WTC11 (cell line): ENCODE measurements at places on chromosomes 3 and 15. TPM values are rescaled to one million over a fixed set of nuclear protein-coding genes. Genes with fewer than 3 reads are reported as not detected.
A peak's percentile ranks its signal among the peaks of the same experiment; 100 is the strongest.

DNA sequence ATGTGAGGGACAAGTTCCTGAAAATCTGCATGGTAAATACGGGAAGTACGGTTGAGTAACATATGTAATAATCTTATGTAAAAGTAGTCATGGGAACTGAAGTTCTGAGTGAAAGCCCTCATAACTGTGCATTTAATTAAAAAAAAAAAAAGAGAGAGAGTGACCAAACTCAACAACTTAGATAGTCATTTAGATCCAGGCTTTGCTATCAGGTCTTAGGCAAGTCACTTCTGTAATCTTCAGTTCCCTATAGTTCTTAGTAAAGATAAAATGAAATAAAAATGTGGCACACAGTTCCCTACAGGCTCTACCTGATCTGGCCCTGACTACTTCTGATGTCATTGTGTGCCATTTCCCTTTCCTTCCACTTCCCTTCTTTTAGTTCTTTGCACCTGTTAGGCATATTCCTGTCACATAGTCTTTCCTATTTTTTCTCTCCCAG lies 15.0 kb downstream of the RNF111 start:
- 0 out of 2 replicates have a peak, but pooled peaks cover 4% of the 10 kb centered on the region for H3K36me3 ChIP-seq
- no peaks in the 10 kb centered on the region for H3K27me3 ChIP-seq
- H3K27ac ChIP-seq: peak overlapping the region; percentile 16
- DNase-seq: no peak
- no peak overlapping the region for H3K4me3 ChIP-seq

TMEM207 gene
- total RNA-seq: not detected in 3 replicates

DNA sequence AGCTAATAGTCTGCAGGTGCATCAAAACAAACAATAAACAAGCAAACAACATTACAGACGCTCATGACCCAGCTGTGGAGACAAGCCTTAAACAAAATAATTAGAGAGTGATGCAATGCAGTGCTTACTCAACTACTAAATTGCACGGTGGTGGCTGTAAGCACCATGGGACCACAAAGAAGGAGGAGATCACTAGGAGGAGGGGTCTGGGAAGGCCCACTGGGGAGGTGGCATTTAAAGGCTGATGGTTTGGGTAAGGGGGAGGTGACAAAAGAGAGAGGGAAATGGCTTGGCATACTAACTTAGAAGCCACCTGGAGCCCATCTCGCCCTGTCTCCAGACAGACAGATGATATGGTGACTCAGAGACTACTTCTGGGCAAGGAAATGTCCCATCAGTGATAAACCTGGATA lies 516.7 kb downstream of the FOXP1 start:
- DNase-seq: no peak
- peak overlapping the region; percentile 20; the same call in 1 of the 2 replicates for H3K27ac ChIP-seq
- no peaks in the 10 kb centered on the region for H3K36me3 ChIP-seq
- H3K4me3 ChIP-seq: peak overlapping the region; percentile 77
- peaks cover 57% of the 10 kb centered on the region for H3K4me1 ChIP-seq

GRCh38 chr3:63207066-63207590 lies 71.0 kb upstream of the SYNPR start:
- no peak overlapping the region for H3K4me3 ChIP-seq
- no peaks in the 10 kb centered on the region; the same call in 1 of the 2 replicates for H3K27me3 ChIP-seq
- peaks cover 17% of the 10 kb centered on the region for H3K4me1 ChIP-seq
- H3K27ac ChIP-seq: no peak overlapping the region

- H3K27ac ChIP-seq: no peak overlapping the region
- no peaks in the 10 kb centered on the region for H3K27me3 ChIP-seq
- no peaks in the 10 kb centered on the region for H3K36me3 ChIP-seq
- peaks cover 20% of the 10 kb centered on the region for H3K4me1 ChIP-seq
- H3K4me3 ChIP-seq: no peak overlapping the region
These were observed 30.2 kb upstream of the PYGO1 start for GRCh38 chr15:55618387-55618786.

GRCh38 chr15:69035205-69035917 lies 20.9 kb downstream of the NOX5 start:
- H3K27ac ChIP-seq: no peak overlapping the region
- no peaks in the 10 kb centered on the region for H3K36me3 ChIP-seq
- peaks cover 26% of the 10 kb centered on the region for H3K27me3 ChIP-seq
- peaks cover 3% of the 10 kb centered on the region; the same call in 1 of the 2 replicates for H3K4me1 ChIP-seq
- H3K4me3 ChIP-seq: no peak overlapping the region

DNA sequence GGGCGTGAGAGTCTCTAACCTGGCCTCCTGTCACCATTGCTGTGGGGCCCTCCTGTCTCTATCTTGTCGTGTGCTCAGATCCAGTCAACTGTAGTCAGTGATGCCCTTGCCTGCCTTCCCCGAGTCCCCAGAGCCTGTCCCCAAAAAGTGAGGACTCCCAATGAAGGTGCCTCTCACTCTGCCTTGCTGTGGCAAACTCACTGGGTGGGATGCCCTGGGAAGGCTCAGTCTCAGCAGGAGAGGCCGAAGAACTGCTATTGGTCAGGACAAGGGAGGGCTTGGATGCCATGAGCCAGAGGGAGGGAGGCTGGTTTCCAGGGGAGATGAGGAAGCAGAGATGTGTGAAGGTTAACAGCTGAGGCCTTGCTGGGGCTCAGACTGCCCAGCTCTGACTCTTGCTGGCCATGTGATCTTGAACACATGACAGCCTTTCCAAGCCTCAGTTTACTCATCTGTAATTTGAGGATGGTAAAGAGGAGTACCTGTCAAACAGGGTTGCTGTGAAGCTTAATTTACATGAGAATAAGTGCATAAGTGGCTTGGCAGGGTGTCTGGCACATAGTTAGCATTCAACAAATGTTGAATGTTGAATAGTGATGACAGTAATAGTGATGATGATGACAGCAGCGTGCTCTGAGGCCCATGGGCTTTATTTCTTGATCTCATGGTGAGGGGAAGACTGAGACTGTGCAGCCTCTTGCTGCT lies 8.2 kb downstream of the KY start:
- no peak for DNase-seq
- no peak overlapping the region for H3K4me3 ChIP-seq
- H3K27me3 ChIP-seq: peaks cover 48% of the 10 kb centered on the region
- H3K4me1 ChIP-seq: peaks cover 25% of the 10 kb centered on the region
- H3K27ac ChIP-seq: no peak overlapping the region
- no peaks in the 10 kb centered on the region for H3K36me3 ChIP-seq

RASSF1 gene
- 13.2 to 14.5 TPM (median 14.5 TPM) in 3 replicates for total RNA-seq

- H3K36me3 ChIP-seq: no peaks in the 10 kb centered on the region
- H3K27me3 ChIP-seq: no peaks in the 10 kb centered on the region
- DNase-seq: no peak
- H3K4me3 ChIP-seq: no peak overlapping the region
These were observed 91.7 kb downstream of the APBA2 start for GRCh38 chr15:28977377-28978010.

RTP1 gene
- total RNA-seq: 5.1 to 5.9 TPM (median 5.6 TPM) in 3 replicates

- peaks cover 23% of the 10 kb centered on the region for H3K27me3 ChIP-seq
- H3K4me1 ChIP-seq: peaks cover 64% of the 10 kb centered on the region
- no peak overlapping the region for H3K27ac ChIP-seq
- H3K4me3 ChIP-seq: no peak overlapping the region; the same call in 1 of the 2 replicates
- no peak for DNase-seq
- no peaks in the 10 kb centered on the region for H3K36me3 ChIP-seq
These were observed 74.1 kb downstream of the SLCO3A1 start for GRCh38 chr15:91927585-91927984.

- no peak overlapping the region for H3K4me3 ChIP-seq
- DNase-seq: no peak
- no peak overlapping the region for H3K27ac ChIP-seq
- peaks cover 17% of the 10 kb centered on the region for H3K4me1 ChIP-seq
These were observed 10.2 kb upstream of the TIPARP start for GRCh38 chr3:156664011-156664830.

DNA sequence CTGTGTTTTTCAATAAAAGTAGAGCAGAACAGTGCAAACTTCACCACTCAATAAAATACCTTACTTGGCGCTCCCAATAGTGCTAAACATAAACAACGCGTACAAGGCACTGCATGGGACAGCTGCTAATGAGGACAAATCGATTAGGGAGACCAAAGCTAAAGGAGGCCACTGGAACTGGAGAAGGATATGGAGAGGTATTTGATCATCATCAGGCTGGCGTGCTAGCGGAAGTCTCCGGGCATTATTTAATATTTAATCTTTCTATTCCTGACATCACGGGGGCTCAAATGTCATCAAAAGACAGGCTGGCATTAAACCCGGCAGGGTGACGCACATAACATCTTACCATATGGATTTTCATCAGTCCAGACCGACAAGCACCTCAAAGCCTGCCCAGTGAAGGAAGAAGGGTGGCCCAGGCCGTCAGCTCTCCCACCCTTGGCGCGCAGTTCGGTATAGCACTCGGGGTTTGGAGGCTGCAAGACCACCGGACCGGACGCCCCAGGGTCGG lies 604 bp downstream of the CCPG1 start:
- H3K27ac ChIP-seq: peak overlapping the region; percentile 54
- DNase-seq: no peak
- H3K36me3 ChIP-seq: no peaks in the 10 kb centered on the region
- peaks cover 9% of the 10 kb centered on the region for H3K4me1 ChIP-seq
- no peaks in the 10 kb centered on the region for H3K27me3 ChIP-seq

DNA sequence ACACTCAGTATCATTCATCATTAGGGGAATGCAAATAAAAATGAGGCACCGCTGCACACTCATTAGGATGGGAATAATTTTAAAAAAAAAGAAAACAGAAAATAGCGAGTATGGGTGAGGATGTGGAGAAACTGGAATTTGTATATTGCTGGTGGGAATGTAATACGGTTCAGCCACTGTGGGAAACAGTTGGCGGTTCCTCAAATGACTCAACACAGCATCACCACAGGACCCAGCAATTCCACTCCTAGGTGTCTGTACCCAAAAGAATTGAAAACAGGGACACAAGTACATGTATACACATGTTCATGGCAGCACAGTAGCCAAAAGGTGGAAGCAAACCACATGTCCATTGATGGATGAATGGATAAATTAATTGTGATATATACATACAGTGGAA lies 35.2 kb upstream of the RFTN1 start:
- peaks cover 19% of the 10 kb centered on the region for H3K4me1 ChIP-seq
- DNase-seq: no peak
- H3K4me3 ChIP-seq: no peak overlapping the region
- no peaks in the 10 kb centered on the region for H3K36me3 ChIP-seq
- no peak overlapping the region for H3K27ac ChIP-seq

DNA sequence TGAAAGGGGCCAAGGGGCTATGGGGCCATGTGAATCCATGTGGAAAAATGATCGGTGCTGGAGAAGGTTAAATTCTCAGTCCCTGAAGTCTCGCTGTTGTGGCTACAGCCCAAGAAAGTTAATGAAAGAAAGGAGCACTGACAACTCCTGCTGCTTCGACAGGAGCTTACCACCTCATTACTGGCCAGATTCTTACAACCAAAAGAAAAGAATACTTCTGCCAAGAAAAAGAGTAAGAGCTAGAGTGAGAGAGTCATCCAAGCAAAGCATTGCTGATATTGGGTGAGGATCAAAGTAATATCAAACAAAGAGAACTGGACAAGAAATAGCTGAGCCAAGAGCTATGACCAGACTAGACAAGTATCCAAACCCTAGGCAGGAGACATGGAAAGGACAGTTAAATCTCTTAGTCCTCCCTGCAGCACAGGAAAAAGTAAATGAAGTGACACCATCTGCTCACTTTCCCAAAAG lies 348.4 kb upstream of the PLSCR5 start:
- no peak overlapping the region for H3K27ac ChIP-seq
- DNase-seq: no peak
- H3K4me1 ChIP-seq: no peaks in the 10 kb centered on the region
- no peaks in the 10 kb centered on the region for H3K27me3 ChIP-seq
- no peak overlapping the region for H3K4me3 ChIP-seq
- no peaks in the 10 kb centered on the region for H3K36me3 ChIP-seq

- DNase-seq: no peak
- H3K27ac ChIP-seq: no peak overlapping the region
- no peak overlapping the region for H3K4me3 ChIP-seq
- H3K36me3 ChIP-seq: no peaks in the 10 kb centered on the region
- peaks cover 50% of the 10 kb centered on the region for H3K27me3 ChIP-seq
- peaks cover 12% of the 10 kb centered on the region for H3K4me1 ChIP-seq
These were observed 927.8 kb upstream of the EPHA6 start for GRCh38 chr3:95886616-95887015.

DNA sequence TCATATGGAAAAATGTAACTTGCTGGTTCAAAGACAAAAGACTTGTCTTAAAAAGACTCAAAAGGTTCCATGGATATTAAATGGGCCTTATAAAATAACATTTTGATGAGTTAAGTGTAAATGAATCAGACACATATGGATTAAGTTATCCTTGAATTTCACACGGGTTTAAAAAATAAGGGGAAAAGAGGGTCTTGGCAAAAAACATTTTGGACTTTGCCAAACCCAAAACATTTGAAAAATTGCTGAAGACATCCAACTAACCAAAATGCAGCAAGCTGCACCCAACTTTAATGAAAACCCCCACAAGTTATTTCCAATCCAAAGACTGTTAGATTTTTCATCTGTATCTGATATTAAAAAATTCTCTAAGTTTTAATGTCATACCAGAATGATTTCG lies 200.7 kb downstream of the MEIS2 start:
- H3K27ac ChIP-seq: no peak overlapping the region
- peaks cover 45% of the 10 kb centered on the region for H3K4me1 ChIP-seq
- no peaks in the 10 kb centered on the region for H3K36me3 ChIP-seq
- DNase-seq: no peak
- H3K4me3 ChIP-seq: no peak overlapping the region

ATP8B4 gene
- total RNA-seq: 0.23 to 0.37 TPM (median 0.27 TPM) in 3 replicates

DNA sequence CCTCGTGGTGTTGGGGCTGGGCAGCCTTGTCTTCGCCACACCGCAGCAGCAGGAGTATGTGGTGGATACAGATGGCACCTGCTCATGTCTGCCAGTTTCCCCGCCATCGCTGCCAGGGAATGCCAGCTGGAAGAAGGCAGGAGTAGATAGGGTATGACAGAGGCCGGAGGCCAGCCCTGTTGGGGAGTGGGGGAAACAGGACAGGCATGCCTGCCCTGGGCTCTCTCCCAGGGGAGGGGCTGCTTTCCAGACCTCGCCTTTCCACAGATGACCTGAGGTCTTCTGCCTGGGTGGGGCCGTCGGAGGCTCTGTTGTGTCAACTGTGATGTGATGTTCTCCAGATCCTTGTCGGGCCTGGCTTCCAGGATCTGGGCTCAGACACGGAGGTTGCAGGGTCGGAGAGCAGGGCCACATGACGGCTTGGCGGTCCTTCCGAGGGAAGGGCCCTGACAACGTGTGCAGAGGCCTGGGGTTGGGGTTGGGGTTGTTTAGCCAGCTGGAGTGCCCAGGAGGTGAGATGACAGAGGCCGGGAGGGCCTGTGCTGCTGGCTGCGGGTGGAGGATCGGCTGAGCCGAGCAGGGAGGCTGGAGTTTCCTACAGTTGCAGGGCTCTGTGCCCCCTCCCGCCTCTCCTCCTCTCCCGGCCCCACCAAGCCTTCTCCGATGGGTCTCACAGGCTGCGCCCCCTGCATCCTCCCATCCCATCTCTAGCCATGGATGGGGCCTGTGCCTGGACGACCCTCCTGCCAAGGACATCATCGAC lies 102.0 kb downstream of the TBC1D2B start:
- no peaks in the 10 kb centered on the region for H3K4me1 ChIP-seq
- no peak overlapping the region for H3K27ac ChIP-seq
- no peak for DNase-seq
- no peaks in the 10 kb centered on the region for H3K27me3 ChIP-seq
- H3K4me3 ChIP-seq: no peak overlapping the region

DNA sequence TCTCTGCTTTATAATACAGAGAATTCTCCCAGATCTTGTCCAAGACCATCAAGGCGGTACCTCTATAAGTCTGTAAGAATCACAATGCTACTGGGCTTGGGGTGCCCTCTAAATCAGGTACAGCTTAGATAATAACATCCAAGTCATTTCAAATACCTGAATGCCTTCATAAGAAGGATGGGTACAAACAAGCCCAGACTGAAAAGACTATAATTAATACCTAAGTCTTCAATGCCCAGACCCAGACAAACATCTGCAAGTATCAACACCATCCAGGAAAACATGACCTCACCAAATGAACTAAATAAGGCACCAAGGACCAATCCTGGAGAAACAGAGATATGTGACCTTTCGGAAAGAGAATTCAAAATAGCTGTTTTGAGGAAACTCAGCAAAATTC lies 65.9 kb downstream of the ZMAT3 start:
- H3K4me3 ChIP-seq: no peak overlapping the region
- H3K27ac ChIP-seq: no peak overlapping the region
- H3K4me1 ChIP-seq: peaks cover under 1% of the 10 kb centered on the region; the same call in 1 of the 2 replicates
- H3K36me3 ChIP-seq: peaks cover 1% of the 10 kb centered on the region
